Coronary artery (tissue), 2 donors: ENCODE measurements at places on chromosomes 13 and 19.

- no peak for DNase-seq
Measured at GRCh38 chr13:107376341-107377125, 808.6 kb upstream of the ARGLU1 start.

GRCh38 chr13:25948910-25949309 lies 102.9 kb downstream of the SHISA2 start:
- no peak for DNase-seq

- DNase-seq: no peak
Measured at GRCh38 chr13:23069566-23069965, 111.2 kb upstream of the SGCG start.

DNA sequence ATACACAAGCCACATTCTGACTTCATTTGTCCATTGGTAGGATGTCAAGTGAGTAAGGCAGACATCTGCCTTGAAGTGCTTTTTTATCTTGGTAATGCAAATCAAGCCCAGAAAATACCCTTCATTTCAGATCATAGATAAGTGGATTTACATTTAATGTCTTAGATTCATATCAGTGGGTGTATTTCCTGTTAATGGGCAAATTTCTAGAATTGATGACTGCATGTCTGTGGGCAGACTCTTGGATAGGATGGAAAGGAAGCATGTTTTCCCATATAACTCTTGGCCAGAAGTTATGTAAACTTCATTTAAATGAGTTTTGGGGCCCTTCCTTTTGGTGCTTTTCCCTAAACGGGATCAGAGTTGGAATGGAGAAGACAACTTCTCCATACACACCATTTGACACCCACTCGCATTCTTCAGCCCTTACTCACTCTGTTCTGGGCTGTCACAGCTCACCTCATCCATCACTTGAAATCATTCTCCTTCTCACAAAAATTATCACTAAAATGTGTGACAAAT lies 154.6 kb downstream of the FLT1 start:
- DNase-seq: no peak

DNA sequence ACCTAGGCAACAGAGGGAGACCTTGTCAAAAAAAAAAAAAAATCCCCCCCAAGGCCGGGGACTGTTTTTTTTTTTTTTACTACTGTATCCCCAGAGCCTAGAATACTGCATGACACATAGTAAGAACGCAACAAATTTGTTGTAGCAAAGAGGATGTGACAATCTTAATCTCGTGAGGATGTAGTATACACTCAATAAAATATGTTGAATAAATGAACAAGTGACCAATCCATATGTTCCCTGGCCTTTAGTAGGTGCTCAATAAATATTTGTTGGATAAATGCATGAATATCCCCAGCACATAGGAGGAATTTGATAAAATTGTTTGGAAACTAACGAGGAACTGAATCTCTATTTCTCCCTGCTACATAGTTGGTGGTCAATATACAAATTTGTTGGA lies 75.7 kb downstream of the MAP4K1 start:
- no peak for DNase-seq

GRCh38 chr13:91359111-91359510 lies 11.6 kb downstream of the MIR17HG start:
- no peak for DNase-seq

DNA sequence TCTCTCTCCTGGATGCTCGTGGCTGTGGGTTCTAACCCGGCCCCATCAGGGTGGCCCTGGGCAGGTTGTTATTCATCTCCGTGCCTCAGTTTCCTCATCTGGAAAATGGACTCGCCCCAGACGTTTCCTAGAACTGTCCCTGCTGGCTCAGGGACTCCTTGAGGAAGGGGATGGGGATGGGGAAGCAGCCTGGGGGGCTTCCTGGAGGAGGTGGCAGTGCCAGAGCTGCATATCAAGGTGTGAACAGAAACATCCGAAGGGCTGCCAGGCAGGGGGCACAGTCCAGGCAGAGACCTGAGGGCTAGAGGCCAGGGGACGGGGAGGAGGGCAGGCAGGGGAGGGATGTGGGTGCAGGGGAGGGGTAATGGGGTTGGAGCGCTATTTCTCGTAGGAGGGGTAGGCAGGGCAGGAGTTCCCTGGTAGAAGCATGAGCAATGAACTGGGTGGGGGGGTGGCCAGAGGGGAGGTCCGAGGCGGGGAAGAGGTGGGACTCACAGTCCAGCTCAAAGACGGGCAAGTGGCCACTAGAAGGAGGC lies 3.6 kb upstream of the ELANE start:
- no peak for DNase-seq

GRCh38 chr19:7917267-7918061 lies 2.7 kb upstream of the SNAPC2 start:
- no peak for DNase-seq

GRCh38 chr13:67410645-67411044 lies 180.5 kb upstream of the PCDH9 start:
- DNase-seq: no peak

DNA sequence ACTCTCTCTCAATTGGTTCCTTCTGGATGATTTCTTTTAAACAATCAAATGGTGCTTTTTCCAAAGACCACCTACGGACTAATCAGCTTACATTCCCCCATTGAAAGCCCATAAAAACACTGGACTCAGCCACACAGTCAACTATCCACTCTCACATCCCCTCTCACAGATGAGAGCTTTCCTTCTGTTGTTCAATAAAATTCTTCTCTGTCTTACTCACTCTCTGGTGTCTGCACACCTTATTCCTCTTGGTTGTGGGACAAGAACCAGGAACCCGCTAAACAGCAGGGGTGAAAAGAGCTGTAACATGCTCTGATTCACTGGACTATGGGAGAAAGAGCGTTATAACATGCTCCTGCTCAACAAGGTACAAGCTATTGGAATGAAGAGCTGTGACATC lies 2896.2 kb downstream of the PCDH9 start:
- no peak for DNase-seq

DNA sequence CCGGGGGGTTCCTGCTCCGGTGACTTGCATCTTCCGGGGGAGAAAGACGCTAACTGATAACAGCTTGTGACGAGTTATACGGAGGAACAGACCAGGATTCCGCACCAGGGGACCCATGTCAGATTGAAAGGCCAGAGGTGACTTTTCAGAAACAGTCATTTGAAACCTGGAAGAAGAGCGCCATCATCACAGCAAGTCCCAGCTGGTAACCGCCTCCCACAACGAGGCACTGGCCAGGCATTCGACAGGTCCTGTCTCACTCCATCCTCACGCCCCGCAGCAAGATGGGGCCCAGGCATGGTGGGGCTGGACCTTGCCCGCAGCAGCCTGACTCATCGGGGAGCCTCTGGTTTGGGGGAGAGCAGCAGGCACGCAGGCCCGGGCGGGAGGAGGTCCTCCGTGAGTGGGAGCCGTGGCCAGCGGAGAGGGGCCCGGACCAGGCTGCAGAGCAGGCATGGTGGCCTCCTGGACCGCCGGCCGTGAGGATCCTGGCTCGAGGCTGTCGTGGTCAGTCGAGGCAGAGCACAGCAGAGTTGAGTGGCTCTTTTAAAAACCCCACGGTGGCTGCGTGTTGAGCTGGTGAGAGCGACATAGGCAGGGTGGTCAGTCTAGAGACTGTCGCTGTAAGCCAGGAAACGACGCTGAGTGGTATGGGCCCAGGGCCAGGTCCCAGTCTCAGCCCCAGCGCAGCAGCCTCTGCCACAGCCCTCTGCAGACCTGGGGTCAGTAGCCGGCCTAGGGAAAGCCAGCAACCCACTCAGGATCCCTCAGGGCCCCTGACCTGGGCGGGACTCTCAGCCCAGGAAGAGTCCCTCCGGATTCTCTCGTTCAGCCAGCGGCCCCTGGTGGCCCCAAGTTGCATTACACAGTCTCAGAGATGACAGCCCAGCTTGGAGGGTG lies 94.9 kb upstream of the MCF2L start:
- peak; percentile 80 for DNase-seq

GRCh38 chr13:42534785-42535184 lies 39.2 kb upstream of the TNFSF11 start:
- DNase-seq: no peak

- DNase-seq: no peak
Measured at GRCh38 chr13:47478985-47479384, 522.1 kb downstream of the SUCLA2 start.

DNA sequence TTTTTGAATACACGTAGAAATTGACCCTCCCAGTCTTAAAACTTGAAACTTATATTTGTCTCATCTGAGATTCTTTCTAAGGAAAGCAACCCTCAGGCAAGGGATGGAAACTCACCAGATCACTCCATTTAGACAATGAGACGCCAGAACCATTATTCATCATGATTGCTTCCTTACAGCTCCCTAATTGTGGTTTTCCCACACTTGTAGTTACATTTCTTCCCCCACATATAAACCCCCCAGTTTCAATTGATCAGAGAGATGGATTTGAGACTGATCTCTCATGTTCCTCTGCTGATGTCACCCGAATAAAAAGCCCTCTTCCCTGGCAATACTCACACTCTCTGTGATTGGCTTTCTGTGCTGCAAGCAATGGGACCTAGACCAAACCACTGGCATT lies 197.9 kb upstream of the STARD13 start:
- DNase-seq: no peak

DNA sequence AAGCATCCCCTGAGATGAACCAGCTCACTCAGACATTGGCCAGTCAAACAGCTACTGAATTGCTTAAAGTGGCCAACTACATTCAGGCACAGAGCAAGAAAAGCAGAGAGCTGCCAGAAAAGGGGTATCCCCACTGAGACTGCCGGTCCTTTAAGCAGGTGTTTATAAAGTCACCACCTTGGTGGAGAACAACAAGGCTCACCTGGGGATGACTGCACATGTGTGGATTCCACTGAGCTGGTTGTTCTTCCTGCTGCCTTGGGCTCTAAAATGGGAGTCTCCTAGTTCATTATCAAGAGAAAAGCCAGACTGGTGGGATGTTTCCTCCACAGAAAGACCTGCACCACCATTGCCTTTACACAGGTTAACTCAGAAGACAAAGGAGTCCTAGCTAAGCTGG lies 51.8 kb upstream of the IPO5 start:
- no peak for DNase-seq

DNA sequence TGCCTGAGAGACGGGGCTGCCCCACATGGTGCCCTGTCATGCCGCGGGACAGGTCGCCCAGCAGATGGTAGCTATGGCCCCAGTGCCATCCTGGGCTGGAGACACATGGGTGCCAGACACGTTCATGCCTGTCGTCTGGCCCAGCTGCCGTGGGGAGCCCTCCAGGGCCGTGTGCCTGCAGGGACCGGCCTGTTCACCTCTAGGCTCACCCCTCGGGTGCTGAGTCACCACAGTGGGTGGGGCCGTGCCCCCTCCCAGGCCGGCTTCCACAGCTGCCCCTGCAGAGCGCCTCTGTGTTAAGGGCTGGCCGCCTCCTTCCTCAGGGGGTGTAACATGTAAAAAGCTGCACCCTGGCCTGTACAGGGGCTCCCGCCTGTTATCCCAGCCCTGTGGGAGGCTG lies 36.1 kb downstream of the CSNK1G2 start:
- DNase-seq: no peak

DNA sequence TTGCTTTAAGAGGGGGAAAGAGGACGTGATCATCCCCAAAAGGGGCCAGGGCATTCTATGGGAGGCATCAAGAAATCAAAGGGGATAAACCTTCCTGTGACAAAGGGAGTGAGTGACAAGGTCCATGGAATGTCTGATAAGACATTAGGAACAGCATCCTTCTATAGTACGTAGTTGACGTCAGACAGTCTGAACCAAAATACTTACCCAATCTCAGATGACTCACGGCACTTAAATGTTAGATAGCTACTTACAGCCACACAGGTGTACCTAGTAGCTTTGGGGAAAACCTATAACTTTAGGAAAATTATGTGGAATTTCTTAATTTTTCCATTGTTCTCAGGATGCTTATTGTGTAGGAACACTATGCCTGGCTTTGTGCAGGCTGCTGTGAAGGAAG lies 4.9 kb downstream of the LGALS16 start:
- DNase-seq: no peak

GRCh38 chr19:2423071-2423914 lies 4.1 kb downstream of the TIMM13 start:
- peak; percentile 61 for DNase-seq

DNA sequence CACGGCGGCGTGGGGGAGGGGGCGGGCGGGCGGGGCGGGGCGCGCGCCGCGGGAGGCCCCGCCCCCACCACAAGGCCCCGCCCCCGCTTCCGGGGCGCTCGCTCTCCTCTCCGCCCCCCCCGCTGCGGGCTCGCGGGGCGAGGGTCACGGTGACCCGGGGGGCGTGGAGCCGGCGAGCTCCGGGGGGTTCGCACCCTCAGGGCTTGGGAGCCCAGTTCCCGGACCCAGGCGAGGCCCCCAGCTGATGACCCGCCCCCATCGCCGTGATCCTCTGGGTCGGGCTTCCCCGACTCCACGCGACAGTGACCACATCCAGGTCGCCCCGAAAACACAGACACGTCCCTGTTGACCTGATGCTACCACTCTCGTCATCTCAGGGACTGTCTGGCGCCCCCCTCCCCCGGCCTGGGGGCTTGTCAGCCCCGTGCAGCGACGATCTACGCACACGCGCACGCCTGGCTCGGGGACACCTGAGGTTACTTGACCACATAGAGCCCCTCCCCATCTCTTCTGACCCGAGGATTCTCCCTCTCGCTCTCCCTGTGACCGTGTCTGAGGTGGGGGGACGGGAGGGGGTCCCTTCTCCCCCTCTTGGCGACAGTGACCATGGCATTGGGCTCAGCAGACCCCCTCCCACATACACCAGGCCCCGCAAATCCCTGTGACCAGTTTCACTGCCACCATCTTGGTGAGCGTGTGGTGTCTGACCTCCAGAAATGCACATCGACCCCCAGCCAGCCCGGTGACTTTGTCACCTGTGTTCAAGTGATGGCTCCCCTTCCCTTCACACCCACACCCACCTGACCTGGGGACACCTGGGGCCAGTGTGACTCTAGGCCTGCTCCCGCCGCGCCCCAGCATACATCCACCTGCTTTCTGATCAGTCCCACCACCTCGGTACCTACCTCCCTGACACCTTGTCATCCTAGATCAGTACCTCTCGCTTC lies 670 bp downstream of the MAP2K7 start:
- DNase-seq: no peak

GRCh38 chr13:78298657-78299056 lies 304.7 kb downstream of the POU4F1 start:
- DNase-seq: no peak

GRCh38 chr13:60001889-60002288 lies 161.8 kb downstream of the DIAPH3 start:
- no peak for DNase-seq

GRCh38 chr13:85497652-85498051 lies 301.6 kb downstream of the SLITRK6 start:
- no peak for DNase-seq

DNA sequence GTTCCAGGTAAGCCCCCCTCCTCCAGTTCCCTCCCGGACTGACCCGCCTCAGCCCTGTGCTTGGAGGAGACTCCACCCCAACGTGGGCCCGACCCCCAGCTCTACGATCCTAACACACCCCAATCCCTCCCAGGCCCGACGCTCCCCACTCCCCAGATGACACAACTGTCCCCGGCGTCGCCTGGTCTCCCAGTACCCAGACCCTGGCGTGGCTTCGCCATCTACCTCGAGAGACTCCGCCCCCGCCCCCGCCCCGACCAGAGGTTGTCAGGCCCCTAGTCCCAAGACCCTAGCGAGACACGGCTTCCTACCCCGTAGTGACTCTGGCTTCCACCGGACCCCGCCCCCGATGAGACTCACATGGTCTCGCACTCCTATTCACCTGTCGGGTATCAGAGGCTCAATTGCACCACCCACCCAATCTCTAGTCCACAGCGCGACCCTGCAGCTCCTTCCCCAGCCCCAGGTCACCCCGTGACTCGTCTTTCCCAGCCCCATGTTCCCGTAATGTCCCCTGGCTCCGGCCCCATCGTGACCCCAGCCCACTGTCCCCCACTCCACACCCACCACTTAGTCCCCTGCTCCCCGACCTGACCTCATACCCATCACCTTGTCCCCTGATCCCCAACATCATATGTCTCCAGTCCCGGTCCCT lies 2.9 kb downstream of the CD37 start:
- peak; percentile 75 for DNase-seq

- no peak for DNase-seq
Measured at GRCh38 chr19:11944656-11945055, 19.7 kb downstream of the ZNF700 start.
